ENCODE measurements at places on chromosomes 4 and X. TPM values are rescaled to one million over a fixed set of nuclear protein-coding genes. Genes with fewer than 3 reads are reported as not detected.

Gene SRPK3
- 0.58 TPM for total RNA-seq

Gene MAGEA12
- total RNA-seq, result not detected

Gene RAI2
- 2.2 TPM for total RNA-seq

Gene CCSER1
- total RNA-seq, result not detected

Gene NXF2
- not detected for total RNA-seq

Gene MAGEB10
- total RNA-seq, result 0.17 TPM

Gene GAGE12C
- not detected for total RNA-seq

Gene CT55
- not detected for total RNA-seq

Gene ATP2B3
- total RNA-seq, result not detected

Gene DMRTC1
- not detected for total RNA-seq

Gene BTC
- 1.2 TPM for total RNA-seq

Gene PPID
- 37.1 TPM for total RNA-seq

Gene EGFL6
- not detected for total RNA-seq

Gene CTAG2
- total RNA-seq, result not detected

Gene ATOH1
- not detected for total RNA-seq

All from smooth muscle cell of trachea (primary cell).